Hippocampal formation (tissue), 2 donors: ENCODE measurements at places on chromosomes 5 and 9.
A peak's percentile ranks its signal among the peaks of the same experiment; 100 is the strongest.

DNA sequence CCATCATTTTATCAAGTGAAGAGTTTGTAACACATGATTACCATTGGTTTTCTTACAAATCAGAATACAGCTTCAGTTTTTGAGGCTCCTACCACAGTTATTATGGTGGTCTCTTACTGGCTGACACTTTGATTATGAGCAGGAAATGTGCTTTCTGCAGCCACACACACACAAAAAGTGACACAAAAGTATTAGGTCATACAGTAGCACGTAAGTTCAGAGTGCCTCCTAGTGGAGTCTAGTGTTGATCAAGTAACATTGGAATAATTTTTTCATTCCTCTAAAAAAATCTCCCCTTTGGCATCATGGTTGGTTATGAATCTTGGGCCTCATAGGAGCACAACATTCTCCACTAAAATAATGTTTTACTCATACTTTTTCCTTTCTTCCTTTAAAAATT lies 37.6 kb downstream of the PAM start:
- no peak for DNase-seq

DNA sequence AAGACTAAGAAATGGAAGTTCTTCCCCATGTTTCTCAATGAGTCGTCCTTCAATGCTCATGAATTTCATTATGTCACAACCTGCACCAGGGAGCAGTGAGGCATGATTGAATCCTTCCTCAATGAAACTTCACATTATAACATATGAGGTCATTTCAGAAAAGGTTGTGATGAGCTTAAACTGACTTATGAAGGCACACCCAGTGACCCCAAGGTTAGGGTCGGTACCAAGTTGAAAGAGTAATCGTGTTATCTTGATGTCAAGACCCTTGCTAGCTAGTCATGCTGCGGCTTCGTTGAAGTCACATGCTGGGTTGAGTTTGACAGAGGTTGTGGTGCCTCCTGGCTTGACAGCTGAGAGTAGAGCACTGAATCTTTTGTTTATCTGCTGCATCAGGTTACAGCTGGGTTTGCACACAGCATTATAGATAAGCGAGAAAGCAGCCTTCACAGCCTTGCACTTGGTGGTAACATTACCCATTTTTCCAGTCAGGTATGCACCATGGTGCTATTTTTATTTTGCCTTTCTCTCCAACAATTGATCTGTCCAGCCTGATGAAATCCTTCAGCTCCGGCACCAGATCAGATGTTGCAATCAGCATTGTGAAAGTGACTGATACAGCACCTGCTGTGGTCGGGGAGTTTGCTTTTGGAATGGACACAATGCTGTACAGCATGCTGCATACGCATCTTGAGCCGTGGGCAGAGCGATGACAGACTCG lies 133.2 kb downstream of the ERCC6L2 start:
- no peak for DNase-seq

- no peak for DNase-seq
These were observed 609.7 kb upstream of the DAB2 start for GRCh38 chr5:40034441-40034840.

DNA sequence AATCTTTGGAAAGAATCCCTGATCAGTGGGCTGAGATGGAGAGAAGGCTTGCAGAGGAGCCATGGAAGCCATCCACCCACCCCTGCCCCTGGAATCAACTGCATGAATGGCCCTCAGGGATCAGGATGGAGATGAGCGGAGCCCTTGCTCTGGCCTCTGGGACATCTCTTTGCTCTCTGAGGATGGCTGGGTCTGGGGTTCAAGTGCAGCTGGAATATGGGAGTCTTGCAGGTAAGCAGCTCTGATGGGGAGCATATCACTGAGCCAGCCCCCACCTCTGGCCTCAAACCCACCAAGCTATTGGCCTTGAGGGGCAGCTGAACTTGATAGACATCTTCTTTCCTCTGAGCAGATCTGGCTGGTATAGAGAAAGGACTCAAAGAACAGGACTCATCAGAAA lies 76.1 kb downstream of the C5orf15 start:
- no peak for DNase-seq

DNA sequence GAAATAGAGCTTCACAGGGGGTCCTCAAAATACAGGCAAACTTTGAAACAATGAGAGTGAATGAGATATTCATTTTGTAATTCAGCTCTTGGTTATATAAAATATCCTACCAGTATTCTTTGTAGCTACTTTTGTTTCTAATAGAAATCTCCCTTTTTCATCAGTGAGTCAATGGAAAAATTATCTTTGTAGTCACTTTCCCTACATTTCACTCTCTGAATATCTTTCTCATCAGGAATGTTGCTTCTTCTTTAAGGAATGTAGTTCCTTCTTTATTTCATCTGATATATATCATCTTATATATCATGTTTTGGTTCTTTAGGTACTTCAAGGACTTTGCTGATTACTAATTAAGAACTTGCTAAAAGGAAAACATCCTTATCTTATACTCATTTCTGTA lies 280.3 kb upstream of the NUDT12 start:
- DNase-seq, result no peak

DNA sequence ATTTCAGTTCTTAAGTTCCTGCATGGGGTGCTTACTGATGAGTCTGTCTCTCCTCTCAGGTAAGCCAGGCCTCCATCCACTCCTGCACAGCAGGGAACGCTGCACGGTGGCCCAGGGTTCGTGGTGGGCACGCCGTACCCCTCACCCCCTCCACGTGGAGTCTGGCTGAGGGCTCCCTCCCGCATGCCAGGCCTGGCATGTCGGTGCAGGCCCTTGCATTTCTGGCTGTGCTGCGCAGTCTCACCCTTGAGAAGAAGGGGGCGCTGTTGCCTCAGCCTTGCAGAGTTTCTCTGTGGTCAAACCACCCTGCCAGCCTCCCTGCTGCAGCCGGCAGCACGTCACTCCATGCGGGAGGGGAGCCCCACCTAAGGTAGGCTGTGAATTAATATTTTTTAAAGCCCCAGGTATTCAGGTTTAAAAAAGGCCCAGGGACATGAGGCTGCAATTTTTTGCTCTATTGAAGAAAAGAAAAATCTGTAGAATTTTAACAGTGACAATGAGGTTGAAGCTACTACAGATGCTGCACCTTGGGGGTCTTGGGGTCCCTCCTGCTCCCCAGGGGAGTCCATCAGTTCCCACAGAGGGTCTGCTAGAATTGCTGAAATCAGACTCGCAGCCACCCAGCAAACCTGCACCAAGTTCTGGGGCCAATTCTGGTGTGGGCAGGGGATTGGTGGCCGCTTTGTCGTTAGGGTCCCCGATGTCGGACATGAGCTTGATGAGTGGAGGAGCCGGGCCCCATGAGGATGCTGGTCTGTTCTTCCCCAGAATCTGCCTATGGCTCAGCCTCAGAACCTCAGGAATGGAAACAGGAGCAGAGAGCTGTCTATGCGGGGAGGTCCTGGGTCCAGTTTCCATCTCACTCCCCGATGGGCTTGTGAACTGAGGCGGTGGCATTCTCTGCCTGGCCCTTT lies 52.6 kb downstream of the TENT4A start:
- DNase-seq, result peak; percentile 62

GRCh38 chr9:133037775-133038515 lies 7.1 kb downstream of the GTF3C5 start:
- no peak for DNase-seq
